Urinary bladder (tissue), 4 donors: ENCODE measurements at places on chromosomes 2 and 18.

GRCh38 chr2:156792242-156792840 lies 356.2 kb downstream of the GPD2 start:
- DNase-seq: no peak

- no peak for DNase-seq
Measured at GRCh38 chr2:240965905-240966456, 32.4 kb upstream of the SNED1 start.

- no peak for DNase-seq
Measured at GRCh38 chr2:26196683-26197418, 24.0 kb downstream of the GAREM2 start.

DNA sequence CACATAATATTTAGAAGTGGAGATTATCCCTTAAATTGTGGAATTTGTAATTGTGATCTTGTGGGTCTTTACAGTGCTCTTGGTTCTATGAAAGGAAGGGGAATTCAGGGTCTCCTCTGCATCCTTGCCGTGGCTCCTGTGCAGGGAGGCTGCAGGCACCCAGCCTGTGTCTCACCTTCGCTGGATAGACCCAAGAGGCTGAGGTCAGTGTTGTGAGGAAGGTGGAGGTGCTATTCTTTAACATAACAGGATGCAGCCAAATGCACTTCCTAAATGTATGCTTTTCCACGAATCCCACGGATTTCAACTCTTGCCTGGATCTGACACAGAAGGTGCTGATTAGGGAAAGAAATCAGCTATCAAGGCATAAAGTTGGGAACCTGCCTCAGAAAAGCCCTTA lies 69.5 kb downstream of the TMEM18 start:
- no peak for DNase-seq

DNA sequence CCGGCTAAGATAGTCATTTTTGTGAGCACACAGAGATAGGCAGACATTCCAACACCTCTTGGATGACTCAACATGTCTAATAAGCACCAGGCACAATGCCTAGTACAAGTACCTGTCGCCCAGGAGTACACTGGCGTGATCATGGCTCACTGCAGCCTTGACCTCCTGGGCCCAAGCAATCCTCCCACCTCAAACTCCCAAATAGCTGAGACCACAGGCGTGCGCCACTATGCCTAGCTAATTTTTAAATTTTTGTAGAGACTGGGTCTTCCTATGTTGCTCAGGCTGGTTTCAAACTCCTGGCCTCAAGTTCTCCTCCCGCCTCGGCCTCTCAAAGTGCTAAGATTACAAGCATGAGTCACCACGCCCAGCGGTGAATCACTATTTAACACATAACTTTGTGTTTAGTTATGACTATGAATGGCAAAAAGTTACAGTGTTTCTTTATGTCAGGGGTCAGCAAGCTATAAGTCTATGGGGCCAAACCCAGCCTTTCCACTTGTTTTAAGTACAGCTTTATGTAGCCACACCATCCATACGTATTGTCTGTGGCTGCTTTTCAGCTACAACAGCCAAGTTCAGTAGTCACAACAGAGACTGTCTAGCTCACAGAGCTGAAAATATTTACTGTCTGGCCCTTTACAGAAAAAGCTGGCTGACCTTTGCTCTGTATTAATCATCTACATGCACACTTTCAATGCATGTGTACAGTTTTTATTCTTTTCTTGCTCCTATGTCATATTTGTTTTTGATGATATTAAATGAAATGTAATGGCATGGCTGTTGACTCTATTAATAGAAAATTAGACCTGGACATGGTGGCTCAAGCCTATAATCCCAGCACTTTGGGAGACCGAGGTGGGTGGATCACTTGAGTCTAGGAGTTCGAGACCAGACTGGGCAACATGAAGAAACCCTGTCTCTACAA lies 18.7 kb downstream of the ORC2 start:
- no peak for DNase-seq
